Activated CD8-positive, alpha-beta memory T cell treated with anti-CD3 and anti-CD28 coated beads, Interleukin-2, amount 10 ng/mL, durations not matched to agents 7 days and 5 days (primary cell): ENCODE measurements at places on chromosomes 6 and 20. TPM values are rescaled to one million over a fixed set of nuclear protein-coding genes. Genes with fewer than 3 reads are reported as not detected.

DNA sequence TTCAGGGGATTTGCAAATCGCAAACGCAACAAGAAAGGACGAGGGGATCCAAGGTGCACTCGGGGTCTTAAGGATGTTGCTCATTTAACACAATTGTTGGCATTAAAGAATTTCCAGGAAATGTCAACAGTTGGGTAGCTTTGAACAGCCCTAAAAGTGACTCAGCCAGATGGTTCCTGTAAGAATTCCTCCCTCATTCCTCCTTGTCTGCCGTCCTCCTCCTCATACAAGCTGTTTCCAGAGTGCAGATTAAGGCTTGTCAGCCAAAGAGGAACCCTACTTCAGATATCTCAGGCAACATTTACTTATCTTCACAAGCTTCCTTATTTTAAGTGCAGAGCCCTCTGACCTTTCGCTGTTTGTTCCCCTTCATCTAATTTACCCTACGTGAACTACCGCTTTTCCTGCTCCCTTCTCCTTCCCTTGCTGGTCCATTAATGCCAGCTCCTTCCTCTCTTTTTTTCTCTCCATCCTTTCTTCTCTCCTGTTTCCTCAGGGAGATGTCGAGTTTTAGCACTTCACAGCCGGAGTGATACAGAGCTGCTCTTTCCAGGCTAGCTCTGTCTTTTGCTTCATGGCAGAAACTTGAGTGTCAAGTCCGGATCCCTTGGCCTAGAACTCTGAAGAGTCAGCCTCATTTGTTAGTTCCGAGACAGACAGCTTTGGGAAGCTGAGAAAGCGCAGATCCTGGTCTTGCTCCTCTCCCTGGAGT, 26.1 kb upstream of the TBC1D7 start:
- no peaks in the 10 kb centered on the region for H3K36me3 ChIP-seq
- no peak overlapping the region for H3K4me3 ChIP-seq
- no peak for DNase-seq
- no peaks in the 10 kb centered on the region for H3K27me3 ChIP-seq

DNA sequence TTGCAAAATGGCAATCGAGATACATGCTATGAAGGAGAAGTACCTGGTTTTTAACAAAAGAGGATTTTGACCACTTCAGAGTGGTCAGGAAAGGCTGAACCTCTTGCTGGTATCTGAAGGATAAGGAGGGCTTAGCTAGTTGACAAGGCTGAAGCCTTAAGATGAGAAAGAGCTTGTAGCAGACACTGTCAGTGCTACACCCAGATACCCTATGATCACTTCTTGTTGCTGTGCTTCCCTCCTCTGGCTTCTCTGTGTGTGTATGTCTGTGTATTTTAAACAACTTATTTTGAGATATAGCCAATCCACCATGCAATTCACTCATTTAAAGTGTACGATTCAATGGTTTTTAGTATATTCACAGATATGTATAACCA, 38.9 kb upstream of the TGM2 start:
- H3K27ac ChIP-seq = no peak overlapping the region
- no peaks in the 10 kb centered on the region for H3K4me1 ChIP-seq
- H3K4me3 ChIP-seq = no peak overlapping the region
- DNase-seq = no peak
- H3K27me3 ChIP-seq = peaks cover 29% of the 10 kb centered on the region

DNA sequence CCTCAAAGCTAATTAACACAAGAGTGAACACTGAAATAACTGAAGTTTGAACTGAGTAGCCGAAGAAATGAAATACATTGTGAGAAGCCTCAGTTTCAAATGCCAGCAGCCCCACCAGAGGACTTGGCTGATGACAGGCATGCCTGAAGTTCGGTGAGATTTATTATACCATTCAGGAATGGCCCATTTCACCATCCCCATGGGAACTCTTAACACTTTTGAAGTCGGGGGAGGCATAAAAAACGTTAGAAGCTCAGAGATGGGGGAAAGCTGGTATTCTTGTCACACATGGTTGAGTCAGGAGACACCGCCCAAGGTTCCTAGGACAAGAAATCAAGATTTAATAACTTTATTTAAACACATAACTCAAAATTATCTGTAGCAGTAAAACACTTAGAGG, 17.6 kb upstream of the SLC22A3 start:
- no peak overlapping the region for H3K4me3 ChIP-seq
- H3K27ac ChIP-seq = no peak overlapping the region
- H3K36me3 ChIP-seq = no peaks in the 10 kb centered on the region
- H3K4me1 ChIP-seq = no peaks in the 10 kb centered on the region
- DNase-seq = no peak

DNA sequence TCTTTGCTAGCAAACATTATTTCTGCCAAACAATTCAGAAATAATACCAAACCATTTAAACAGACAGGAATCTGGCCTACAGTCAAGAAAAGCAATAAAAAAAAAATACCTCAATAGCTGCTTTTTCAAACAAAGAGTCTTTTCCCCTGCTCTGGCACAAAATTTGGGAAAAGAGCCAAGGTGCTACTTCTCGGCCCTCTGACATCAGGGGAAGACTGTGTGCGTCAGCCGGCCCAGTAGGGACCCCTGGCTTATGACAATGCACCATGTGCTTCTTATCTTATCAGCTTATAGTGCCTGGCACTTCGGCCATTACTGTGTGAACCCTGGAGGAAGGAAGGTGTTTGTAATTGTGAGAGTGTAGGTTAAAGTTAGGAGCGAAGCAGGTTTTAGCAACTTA, 89.4 kb downstream of the PDE10A start:
- H3K27ac ChIP-seq = no peak overlapping the region
- H3K27me3 ChIP-seq = no peaks in the 10 kb centered on the region
- no peak overlapping the region for H3K4me3 ChIP-seq
- H3K4me1 ChIP-seq = no peaks in the 10 kb centered on the region
- no peaks in the 10 kb centered on the region for H3K36me3 ChIP-seq

GRCh38 chr20:16167423-16168130, 405.7 kb downstream of the KIF16B start:
- no peaks in the 10 kb centered on the region for H3K36me3 ChIP-seq
- no peak overlapping the region for H3K27ac ChIP-seq
- no peak overlapping the region for H3K4me3 ChIP-seq
- no peaks in the 10 kb centered on the region for H3K4me1 ChIP-seq
- no peaks in the 10 kb centered on the region for H3K27me3 ChIP-seq

- H3K36me3 ChIP-seq = no peaks in the 10 kb centered on the region
- no peak overlapping the region for H3K4me3 ChIP-seq
- no peak overlapping the region for H3K27ac ChIP-seq
- H3K4me1 ChIP-seq = peaks cover 16% of the 10 kb centered on the region
- peaks cover 20% of the 10 kb centered on the region for H3K27me3 ChIP-seq
Measured at GRCh38 chr6:6858533-6858982, 249.2 kb upstream of the RREB1 start.

- no peaks in the 10 kb centered on the region for H3K36me3 ChIP-seq
- no peak overlapping the region for H3K27ac ChIP-seq
- H3K4me1 ChIP-seq = no peaks in the 10 kb centered on the region
Measured at GRCh38 chr6:47908271-47908670, 126.4 kb downstream of the OPN5 start.

DNA sequence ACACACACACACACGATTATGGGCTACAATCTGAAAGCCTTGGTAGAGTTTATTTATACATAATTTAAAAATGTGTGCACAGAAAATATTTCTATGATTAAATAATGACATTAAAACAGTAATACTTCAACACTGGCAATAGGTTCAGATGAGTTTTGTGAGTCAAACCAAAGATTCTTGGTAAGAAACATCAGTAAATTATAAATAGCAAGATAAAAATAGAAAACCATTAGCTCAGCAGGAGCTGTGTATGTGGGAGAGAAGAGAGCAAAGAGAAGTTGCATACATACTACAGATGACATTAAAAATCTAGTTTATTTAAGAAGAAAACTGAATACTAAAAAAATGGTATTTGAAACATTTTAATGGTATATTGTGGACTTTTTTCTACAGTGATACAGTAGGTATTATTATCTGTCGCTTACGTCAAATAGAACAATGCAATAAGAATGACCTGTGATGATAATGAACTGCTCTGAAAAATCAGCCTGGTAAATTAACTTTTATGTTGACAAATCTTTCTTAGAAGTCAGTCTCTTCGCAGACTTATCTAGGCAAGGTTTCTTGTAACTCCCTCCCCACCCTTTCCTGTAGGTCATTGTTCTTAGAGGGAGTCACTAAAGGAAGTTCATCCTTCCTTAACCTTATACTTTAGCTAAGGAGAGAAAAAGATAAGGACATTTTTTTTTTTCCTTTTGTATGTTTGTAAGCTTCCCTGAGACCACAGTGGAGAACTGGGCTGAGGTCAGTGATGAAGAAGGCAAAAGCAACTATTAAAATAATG, 149.3 kb downstream of the GJA1 start:
- no peak overlapping the region for H3K4me3 ChIP-seq
- DNase-seq = no peak
- no peaks in the 10 kb centered on the region for H3K36me3 ChIP-seq
- peaks cover 2% of the 10 kb centered on the region for H3K27me3 ChIP-seq
- H3K27ac ChIP-seq = no peak overlapping the region

- H3K36me3 ChIP-seq = no peaks in the 10 kb centered on the region
- H3K27me3 ChIP-seq = peaks cover 5% of the 10 kb centered on the region
- no peak overlapping the region for H3K4me3 ChIP-seq
- no peak for DNase-seq
- H3K4me1 ChIP-seq = no peaks in the 10 kb centered on the region
Measured at GRCh38 chr20:23103284-23104018, 17.3 kb upstream of the CD93 start.

GRCh38 chr20:11331096-11331495, 586.6 kb upstream of the BTBD3 start:
- H3K4me3 ChIP-seq = no peak overlapping the region
- H3K36me3 ChIP-seq = no peaks in the 10 kb centered on the region
- no peak for DNase-seq
- no peaks in the 10 kb centered on the region for H3K4me1 ChIP-seq
- no peaks in the 10 kb centered on the region for H3K27me3 ChIP-seq

DNA sequence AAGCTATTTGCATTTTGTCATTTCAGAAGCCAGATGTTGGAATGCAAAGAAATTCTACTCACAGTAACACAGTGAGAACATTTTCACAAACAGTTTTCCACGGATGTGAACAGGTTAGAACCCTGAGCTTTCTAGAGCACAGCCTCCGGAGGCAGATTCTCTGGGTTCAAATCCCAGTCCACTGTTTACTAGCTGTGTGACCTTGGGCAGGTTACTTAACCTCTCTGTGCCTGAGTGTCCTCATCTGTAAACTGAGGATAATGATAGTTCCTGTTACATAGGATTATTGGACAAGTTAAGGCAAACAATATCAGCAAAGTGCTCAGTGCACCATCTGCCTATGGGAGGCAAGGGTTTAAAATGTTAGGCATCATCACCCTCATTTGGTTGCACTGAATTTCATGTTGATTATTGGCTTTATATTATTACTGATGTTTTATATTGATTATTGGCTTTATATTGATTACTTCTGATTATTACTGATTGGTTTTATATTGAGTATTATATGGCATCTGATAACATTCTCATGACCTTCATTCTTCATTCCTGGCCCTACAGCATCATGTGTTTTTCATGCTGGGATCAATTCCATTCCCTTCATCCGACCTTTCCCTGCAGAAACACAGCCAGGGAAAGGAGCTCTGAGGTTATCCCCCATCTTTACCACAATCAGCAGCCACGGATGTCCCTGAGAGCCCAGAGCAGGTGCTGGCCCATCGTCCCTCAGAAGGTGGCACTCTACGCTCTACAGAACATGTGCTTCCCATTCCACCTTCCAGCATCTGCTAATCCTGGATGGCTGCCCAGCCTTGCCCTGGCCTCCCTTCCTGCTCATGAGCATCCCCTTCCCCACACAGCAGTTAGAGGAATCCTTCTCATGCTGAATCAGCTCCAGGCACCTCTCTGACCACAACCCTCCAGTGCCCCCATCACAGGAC, 283.1 kb downstream of the PREX1 start:
- no peaks in the 10 kb centered on the region for H3K36me3 ChIP-seq
- H3K4me1 ChIP-seq = no peaks in the 10 kb centered on the region
- no peak for DNase-seq
- no peak overlapping the region for H3K27ac ChIP-seq

- H3K27ac ChIP-seq = no peak overlapping the region
- no peaks in the 10 kb centered on the region for H3K27me3 ChIP-seq
- H3K4me3 ChIP-seq = no peak overlapping the region
- H3K36me3 ChIP-seq = peaks cover 47% of the 10 kb centered on the region
- no peaks in the 10 kb centered on the region for H3K4me1 ChIP-seq
Measured at GRCh38 chr20:38083338-38084048, 49.9 kb downstream of the RPRD1B start.

DNA sequence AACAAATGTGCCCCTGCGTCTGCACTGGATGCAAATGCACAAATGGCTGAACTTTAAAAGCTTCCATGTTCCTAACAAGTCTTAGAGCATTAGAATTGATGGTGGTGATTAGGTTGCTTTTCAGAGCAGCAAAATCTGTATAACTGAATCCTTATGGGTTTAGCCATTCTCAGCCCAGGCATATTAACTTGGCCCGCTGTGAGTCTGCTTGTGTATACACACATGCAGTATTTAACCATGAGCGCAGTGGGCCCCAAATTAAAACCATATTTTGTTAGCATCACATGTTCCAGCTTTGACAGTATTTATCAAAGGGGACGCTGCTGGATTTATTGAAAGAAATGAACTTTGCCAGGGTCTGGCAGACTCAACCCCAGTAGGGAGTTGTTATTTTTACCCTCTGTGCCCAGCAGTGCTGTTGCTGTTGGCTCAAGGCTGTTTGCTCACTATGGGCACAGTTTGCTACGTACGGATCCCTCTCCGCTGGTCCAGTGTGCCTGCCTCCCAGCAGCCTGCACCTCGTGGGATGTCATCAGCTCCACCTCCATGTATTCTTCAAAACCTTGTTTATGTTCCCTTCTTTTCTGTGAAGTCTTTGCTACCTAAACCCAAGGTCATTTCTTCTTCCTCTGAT, 144.7 kb downstream of the QRSL1 start:
- no peak overlapping the region for H3K4me3 ChIP-seq
- no peaks in the 10 kb centered on the region for H3K36me3 ChIP-seq
- H3K27me3 ChIP-seq = peaks cover 11% of the 10 kb centered on the region
- no peak overlapping the region for H3K27ac ChIP-seq

Gene LHFPL5
- total RNA-seq = not detected

GRCh38 chr20:7770046-7770445, 170.2 kb downstream of the HAO1 start:
- H3K4me3 ChIP-seq = no peak overlapping the region
- no peak for DNase-seq
- no peaks in the 10 kb centered on the region for H3K27me3 ChIP-seq
- H3K36me3 ChIP-seq = no peaks in the 10 kb centered on the region
- H3K27ac ChIP-seq = no peak overlapping the region

GRCh38 chr6:45784250-45784649, 231.4 kb downstream of the CLIC5 start:
- no peak overlapping the region for H3K27ac ChIP-seq
- H3K36me3 ChIP-seq = no peaks in the 10 kb centered on the region
- no peak for DNase-seq
- no peaks in the 10 kb centered on the region for H3K4me1 ChIP-seq
- no peak overlapping the region for H3K4me3 ChIP-seq
- H3K27me3 ChIP-seq = peaks cover 5% of the 10 kb centered on the region

GRCh38 chr6:84449220-84449619, 221.8 kb upstream of the CEP162 start:
- no peaks in the 10 kb centered on the region for H3K27me3 ChIP-seq
- no peak overlapping the region for H3K4me3 ChIP-seq
- no peak for DNase-seq
- H3K4me1 ChIP-seq = no peaks in the 10 kb centered on the region
- no peaks in the 10 kb centered on the region for H3K36me3 ChIP-seq
- H3K27ac ChIP-seq = no peak overlapping the region

GRCh38 chr6:147869201-147869600, 360.7 kb downstream of the SAMD5 start:
- H3K36me3 ChIP-seq = no peaks in the 10 kb centered on the region
- no peaks in the 10 kb centered on the region for H3K27me3 ChIP-seq
- DNase-seq = no peak
- no peak overlapping the region for H3K27ac ChIP-seq
- no peak overlapping the region for H3K4me3 ChIP-seq
- H3K4me1 ChIP-seq = no peaks in the 10 kb centered on the region

GRCh38 chr20:24131281-24131680, 142.7 kb upstream of the GGTLC1 start:
- peaks cover 7% of the 10 kb centered on the region for H3K4me1 ChIP-seq
- no peak overlapping the region for H3K27ac ChIP-seq
- DNase-seq = no peak
- H3K36me3 ChIP-seq = peaks cover 2% of the 10 kb centered on the region
